Uterus (tissue), 4 donors: ENCODE measurements at places on chromosomes 12 and 14. TPM values are rescaled to one million over a fixed set of nuclear protein-coding genes. Genes with fewer than 3 reads are reported as not detected.

The KRT73 gene
- total RNA-seq, result not detected

GRCh38 chr12:112331886-112332285 lies 50.3 kb downstream of the HECTD4 start:
- H3K36me3 ChIP-seq, result no peaks in the 10 kb centered on the region
- H3K27ac ChIP-seq, result no peak overlapping the region
- H3K27me3 ChIP-seq, result no peaks in the 10 kb centered on the region

DNA sequence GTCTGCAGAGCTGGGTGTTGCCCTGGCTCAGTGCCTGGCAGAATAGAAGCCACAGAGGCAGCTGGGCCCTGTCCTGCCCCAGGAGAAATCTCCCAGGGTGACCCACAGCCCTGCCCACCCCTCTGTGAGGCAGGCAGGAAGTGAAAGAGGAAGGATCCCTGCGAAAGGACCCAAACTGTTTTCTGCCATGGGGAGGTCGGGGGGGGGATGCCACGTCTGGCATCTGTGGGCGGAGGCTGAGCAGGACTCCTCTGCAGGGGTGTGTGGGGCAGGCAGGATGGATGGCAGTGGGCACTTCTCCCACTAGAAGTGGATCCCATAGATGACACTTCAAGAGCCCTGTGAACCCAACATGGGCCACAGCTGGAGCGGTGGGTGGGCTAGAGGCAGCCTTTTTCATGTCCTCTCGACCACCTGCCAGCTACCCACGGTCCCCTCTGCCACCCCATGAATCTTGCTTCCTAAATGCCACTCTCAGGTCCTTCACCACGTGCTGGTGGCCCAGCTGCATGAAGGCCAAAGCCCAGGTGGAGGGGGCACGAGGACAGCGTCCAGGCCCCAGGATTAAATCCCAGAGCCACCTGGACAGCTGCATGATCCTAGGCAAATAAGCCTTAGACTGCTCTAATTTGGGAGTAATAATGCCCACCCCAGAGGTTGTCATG lies 3.6 kb downstream of the PAPLN start:
- no peaks in the 10 kb centered on the region for H3K4me1 ChIP-seq
- no peak overlapping the region for H3K4me3 ChIP-seq
- peak overlapping the region; percentile 71 for H3K27ac ChIP-seq
- no peaks in the 10 kb centered on the region for H3K27me3 ChIP-seq
- peak; percentile 18 for DNase-seq

- H3K4me3 ChIP-seq, result no peak overlapping the region
- H3K27ac ChIP-seq, result no peak overlapping the region
- no peaks in the 10 kb centered on the region for H3K4me1 ChIP-seq
Measured at GRCh38 chr12:62290846-62291245, 30.6 kb downstream of the USP15 start.

DNA sequence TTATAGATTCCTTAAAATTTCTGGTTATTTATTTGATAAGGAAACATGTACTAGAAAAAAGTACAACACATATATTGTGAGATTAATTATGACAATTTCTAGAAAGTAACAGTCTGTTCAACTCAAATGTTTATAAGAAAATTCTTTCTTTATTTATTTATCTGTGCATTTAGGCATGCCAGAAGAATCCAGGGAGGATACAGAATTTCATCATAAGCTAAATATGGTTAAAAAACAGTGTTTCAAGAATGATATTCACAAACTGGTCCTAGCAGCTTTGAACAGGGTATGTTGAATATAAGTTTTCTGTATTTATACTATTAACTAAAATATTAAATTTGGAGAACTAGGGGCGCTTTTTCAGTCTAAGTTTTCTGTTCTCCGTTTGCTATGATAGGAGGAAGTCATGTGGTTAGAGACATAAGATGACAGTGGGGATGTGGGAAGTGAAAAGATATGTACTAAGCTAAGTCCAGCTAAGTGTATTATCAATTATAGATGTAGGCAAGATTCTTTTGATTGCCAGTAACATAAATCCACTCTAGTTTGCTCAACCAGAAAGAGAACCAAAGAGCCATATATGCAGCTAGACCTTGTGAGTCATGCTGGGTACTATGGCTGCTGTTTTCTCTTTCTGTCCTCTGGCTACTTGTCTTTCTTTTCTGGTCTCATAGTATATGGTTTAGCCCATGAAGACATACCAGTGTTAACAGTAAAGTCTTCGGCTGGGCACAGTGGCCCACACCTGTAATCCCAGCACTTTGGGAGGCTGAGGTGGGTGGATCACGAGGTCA lies 39.0 kb downstream of the LRRK2 start:
- DNase-seq, result no peak
- no peak overlapping the region for H3K27ac ChIP-seq
- no peak overlapping the region for H3K4me3 ChIP-seq
- no peaks in the 10 kb centered on the region for H3K27me3 ChIP-seq

The RHOJ gene
- total RNA-seq, result 19.4 TPM

DNA sequence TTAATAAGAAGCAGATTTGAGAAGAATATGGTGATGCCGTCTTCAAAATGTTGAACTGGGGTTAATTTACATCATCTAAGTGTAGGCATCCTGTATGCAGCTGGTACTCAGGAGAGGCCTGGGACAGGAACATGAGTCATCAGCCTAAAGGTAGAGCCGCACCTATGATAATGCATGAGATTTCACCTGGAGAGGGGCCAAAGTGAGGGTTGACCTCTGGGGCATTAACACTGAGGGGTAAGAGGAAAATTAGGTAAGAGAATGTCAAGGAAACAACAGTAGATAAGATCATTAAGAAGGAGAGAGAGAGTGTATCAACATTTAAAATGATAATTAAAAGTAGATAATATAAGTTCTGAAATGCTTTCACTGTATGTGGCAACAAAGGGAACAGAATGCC lies 20.2 kb upstream of the SSTR1 start:
- H3K4me3 ChIP-seq, result no peak overlapping the region
- H3K36me3 ChIP-seq, result no peaks in the 10 kb centered on the region
- no peaks in the 10 kb centered on the region for H3K4me1 ChIP-seq
- no peak overlapping the region for H3K27ac ChIP-seq
- H3K27me3 ChIP-seq, result no peaks in the 10 kb centered on the region

- no peak for DNase-seq
- H3K27me3 ChIP-seq, result no peaks in the 10 kb centered on the region
- no peak overlapping the region for H3K27ac ChIP-seq
- H3K4me1 ChIP-seq, result no peaks in the 10 kb centered on the region
- no peak overlapping the region for H3K4me3 ChIP-seq
Measured at GRCh38 chr12:63967358-63968145, 123.1 kb downstream of the SRGAP1 start.

GRCh38 chr12:87127272-87127671 lies 871.1 kb upstream of the MGAT4C start:
- DNase-seq, result no peak
- H3K36me3 ChIP-seq, result no peaks in the 10 kb centered on the region
- no peaks in the 10 kb centered on the region for H3K4me1 ChIP-seq
- no peak overlapping the region for H3K27ac ChIP-seq
- H3K27me3 ChIP-seq, result no peaks in the 10 kb centered on the region
- no peak overlapping the region for H3K4me3 ChIP-seq
